ENCODE measurements at places on chromosomes 13 and 19.

- no peak for DNase-seq
Measured at GRCh38 chr19:18644196-18645034, 7.6 kb downstream of the KLHL26 start.

DNA sequence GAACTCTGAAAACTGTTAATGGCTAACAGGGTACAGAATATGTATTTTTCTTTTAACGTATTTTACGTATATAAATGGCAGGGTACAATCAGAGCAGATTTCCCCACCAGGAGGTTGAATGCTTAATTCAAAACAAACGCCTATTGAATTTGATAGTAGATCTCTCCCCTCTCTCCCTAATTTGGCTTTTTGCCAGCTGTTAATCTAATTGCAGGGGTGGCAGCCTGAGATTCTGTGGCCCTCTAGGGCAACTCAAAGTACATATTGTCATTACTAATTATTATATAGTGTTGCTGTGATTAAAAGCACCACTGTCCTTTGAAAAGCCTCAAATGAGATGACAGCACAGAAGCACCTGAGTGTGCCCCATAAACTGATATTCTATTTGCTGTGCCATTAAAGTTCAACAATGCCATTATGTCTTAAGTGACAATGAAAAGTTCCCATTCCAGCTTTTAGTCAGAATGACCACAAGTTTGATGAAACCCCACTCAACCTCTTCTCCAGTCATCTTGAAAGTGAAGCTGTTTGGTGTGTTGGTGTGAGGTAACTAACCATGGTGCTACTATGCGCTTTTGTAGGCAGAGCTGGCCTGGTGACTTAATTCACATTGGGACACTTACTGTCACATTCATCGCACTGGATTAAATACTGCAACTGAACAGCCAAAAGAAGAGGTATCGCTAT lies 351.4 kb downstream of the KCNRG start:
- DNase-seq: peak; percentile 92

DNA sequence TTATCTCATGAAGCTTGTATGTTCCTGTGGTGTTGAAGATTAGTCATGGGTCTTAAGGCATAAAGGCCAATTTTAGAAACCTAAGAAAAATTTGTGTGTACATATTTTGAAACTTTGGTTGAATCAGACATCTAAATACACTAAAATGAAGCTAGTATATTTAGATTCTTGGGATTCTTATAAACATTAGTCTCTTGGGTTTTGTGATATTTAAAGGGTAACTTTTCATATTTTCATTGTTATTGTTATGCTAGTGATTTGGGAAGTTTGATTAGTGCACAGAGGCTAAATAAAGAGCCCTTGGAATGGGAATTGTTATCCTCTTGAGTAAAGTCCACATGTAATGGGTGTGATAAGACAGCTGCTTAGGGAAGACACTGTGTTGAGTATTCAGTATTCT lies 24.5 kb downstream of the UBA2 start:
- DNase-seq: no peak

GRCh38 chr13:24181991-24182702 lies 21.6 kb downstream of the SPATA13 start:
- DNase-seq: peak; percentile 22

- peak; percentile 48 for DNase-seq
Measured at GRCh38 chr19:51417107-51417809, at the start of gene SIGLEC10. TSS of gene SIGLEC10 (minus strand) at chr19:51417642. CDS start at chr19:51417581, 61 bp downstream.

DNA sequence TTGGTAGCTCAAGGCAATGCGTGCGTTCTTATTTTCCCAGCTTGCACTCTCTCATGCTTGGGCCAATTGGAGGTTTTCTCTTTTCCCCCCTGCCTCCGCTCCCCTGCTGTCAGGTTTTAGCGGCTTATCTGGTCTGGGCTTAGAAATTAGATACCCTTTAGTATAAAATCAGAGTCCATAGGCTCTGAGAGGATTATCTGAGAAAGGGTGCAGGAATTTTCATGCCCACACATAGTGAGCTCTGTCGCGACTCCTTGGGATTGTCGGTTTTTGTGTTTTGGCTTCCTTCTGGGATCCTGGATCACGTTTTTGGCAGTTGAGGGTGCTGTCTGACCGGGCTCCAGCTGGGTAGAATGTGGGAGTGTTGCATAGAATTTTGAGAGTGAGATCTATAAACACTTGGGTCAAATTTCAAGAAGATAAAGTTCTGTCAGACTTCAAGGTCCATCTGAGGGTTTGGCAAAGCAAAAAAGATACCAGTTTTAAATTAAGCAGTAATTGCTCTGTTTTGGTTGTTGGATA lies 12.4 kb downstream of the CHAF1A start:
- DNase-seq: no peak

DNA sequence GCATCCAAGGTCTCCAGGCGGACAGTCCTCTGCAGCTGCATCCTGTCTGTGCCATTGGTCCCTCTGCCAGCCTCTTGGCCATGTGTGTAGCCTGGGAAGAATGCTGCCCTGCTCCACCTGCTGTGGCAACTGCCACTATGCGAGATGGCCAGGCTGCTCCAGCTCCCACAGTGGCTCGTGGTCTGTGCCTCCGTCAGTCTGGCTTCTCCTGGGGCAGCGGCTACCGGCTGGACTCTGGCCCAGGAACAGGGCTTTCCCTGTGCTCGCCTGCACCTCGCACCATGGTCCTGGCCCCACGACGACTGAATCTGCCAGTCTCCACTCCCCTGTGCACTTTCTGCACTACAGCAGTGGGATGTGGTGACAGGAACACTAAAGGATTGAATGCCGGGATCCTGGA lies 26.7 kb upstream of the FFAR2 start:
- no peak for DNase-seq

DNA sequence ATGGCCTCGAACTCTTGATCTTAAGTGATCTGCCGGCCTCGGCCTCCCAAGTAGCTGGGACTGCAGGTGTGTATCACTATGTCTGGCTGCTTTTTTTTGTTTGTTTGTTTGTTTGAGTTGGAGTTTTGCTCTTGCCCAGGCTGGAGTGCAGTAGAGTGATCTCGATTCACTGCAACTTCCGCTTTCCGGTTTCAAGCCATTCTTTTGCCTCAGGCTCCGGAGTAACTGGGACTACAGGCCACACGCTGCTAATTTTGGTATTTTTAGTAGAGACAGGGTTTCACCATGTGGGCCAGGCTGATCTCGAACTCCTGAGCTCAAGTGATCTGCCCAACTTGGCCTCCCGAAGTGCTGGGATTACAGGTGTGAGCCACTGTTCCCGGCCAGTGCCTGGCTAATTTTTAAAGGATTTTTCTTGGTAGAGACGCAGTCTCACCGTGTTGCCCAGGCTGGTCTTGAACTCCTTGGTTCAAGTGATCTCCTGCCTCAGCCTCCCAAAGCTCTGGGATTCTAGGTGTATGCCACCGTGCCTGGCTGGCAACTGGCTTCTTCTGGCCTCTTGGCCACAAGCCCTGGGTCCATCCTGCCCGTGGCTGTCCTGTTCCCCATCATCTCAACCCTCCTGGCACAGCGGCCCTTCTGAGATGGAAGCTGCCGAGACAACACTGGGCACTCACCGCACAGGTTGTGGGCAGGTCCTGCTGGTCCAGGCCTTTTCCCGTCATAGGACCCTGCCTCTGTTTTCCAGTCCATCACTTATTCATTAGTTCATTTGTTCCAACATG lies 11.5 kb downstream of the TECR start:
- DNase-seq: no peak

DNA sequence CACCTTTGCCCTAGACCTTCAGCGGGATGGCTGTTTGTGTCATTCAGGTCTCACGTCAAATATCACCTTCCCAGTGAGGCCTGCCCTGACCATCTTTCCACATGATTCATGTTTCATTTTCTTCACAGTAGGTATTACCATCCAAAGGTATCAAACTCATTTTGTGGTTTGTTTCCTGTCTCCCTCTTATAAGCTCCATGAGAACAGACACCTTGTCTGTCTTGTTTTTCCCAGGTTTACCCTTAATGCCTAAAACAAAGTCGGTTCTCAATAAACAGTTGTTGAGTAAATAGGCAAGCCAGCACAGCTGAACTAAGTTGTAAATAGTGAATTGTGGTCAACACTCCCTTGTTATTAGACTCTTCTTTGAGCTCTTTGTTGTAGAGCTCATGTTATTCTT lies 122.6 kb upstream of the GJB6 start:
- DNase-seq: no peak

DNA sequence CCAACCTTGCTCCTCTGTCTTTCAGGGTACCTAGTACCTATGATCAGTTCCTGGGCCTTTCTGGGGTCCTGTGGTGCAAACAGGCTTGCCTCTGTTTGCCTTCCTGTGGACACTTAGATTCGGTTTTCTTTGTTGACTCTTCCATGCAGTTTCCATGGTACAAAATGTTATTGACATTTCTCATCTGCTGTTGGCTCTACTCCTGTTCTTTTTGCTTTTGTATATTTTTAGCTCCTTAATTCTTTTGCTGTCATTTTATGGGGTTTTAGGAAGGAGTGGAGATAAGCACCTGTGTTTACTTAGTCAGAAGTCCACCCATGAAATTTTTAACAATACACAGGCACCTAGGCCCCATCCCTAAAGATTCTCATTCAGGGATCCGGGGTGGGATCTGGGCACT lies 20.5 kb upstream of the CNMD start:
- no peak for DNase-seq

- no peak for DNase-seq
Measured at GRCh38 chr13:110414283-110414682, 107.2 kb downstream of the COL4A2 start.

DNA sequence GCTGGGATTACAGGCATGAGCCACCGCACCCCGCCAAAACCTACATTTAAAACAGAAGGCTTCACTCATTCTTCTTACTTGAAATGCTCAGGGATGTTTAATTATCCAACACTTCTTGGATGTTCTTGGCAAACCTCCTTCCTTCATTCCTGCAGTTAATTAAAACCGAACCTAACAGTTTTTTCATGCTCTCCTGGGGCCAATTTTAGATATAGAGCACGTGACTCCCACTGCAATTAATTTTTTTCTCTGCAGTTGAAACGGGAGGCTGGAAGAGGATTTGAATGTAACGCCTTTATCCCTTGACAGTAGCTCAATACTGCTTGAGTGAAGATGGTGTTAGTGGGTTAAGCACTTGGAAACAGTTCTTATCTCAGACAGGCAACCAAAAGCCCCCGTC lies 4.6 kb upstream of the ACTL9 start:
- DNase-seq: no peak

GRCh38 chr13:85592211-85592610 lies 207.0 kb downstream of the SLITRK6 start:
- DNase-seq: no peak

DNA sequence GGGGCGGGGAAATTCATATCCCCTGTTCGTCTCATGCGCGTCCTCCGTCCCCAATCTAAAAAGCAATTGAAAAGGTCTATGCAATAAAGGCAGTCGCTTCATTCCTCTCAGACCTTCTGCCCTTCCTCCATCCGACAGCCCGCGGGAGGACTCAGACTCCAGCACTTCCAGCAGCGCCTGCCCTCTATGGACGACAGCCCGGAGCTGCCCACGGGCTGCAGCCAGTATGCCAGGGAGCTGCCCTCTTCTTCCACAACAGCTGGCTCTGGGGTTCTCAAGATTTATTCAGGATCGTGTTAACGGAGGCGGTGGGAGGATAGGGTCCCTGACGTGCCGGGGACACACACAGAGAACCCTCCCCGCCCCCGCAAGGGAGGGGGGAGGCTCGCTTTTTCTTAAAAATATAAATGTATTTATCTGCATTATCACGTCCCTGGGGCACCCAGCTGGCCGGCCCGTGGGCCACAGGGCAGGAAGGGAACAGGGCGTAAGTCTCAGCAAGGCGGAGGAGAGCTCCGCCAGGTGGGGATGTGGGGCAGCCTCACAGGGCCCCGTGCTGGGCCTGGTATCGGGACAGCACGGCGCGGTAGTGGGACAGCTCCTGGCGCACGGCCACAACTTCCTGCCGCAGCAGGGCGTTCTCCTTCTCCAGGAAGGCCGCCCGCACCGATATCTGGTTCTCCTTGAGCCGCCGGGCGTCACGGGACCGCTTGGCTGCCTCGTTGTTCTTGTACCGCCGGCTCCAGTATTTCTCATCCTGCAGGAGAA lies 6.7 kb downstream of the DBP start:
- no peak for DNase-seq

DNA sequence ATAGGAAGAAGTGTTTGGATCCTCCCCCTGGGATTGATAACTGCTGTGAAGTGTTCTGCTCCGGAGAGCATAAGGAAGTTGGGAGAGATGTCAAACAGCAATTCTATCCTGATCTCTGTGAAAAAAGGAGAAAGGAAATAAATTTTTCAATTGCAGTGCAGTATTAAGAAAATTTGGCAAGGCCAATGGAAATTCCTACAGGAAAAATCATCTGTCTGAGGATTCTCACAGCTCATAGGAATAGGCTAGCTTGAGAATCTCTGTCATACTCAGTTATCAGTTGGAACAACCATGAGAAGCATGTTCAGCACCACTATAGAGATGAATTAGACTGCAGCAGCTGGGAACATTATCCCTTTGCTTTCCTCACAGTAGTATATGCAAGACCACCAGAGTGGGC lies 1238.9 kb upstream of the MIR17HG start:
- DNase-seq: no peak

GRCh38 chr19:28960986-28961705 lies 251.8 kb downstream of the UQCRFS1 start:
- DNase-seq: no peak

DNA sequence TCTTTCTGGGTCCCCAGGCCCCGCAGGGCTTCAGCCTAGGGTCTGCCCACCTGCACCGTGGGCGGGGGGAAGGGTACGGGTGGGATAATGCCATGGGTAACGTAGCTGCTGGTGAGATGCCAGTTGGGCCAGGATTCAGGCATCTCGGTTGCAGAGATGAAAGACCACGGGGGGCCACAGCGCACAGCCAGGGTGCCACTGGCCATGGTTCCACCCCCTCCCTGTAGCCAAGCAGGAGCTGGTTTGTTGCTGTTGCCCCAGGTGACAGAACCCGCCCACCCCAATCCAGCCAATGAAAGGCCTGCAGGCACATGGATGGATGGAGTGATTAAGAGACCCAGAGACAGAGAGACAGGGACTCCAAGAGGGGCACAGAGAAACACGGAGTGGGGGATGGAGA lies 1.0 kb upstream of the CGB7 start:
- DNase-seq: peak; percentile 24

GRCh38 chr19:49832556-49832955 lies 14.5 kb downstream of the MED25 start:
- no peak for DNase-seq

- no peak for DNase-seq
Measured at GRCh38 chr13:46846726-46847125, 49.8 kb upstream of the ESD start.

GRCh38 chr19:48841047-48841446 lies 4.8 kb upstream of the HSD17B14 start:
- no peak for DNase-seq

DNA sequence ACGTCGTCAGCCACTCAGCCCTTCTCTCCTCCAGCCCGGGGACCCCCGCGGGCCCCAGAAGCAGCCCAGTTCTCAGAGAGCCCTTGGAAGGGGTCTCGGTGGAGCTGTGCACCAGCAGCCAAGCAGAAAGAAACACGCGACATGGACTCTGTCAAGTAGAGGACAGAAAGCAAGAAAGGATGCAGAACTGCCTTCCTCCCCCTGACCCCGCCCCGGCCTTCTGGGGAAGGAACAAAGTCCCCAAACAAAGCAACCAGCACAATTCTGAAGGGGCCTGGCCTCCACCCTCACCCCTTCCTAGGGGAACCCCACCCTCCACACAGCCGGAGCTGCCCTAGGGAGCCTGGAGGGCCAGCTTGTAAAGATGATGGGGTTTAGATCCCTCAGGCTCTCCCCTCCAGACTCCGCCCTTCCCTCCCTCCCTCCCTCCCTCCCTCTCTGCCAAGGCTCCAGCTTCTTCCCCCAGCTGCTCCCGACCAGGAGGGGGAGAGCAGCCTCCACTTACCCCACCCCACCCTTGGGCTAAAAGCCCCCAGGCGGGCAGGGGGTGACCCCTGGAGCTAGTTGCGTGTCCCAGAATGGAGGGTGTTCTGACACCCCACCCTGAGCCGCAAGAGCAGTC lies 7.8 kb downstream of the LYL1 start:
- no peak for DNase-seq

GRCh38 chr13:98199480-98199879 lies 22.4 kb upstream of the RNF113B start:
- no peak for DNase-seq

Data from activated CD4-positive, alpha-beta T cell treated with anti-CD3 and anti-CD28 coated beads, Interleukin-2, Interleukin-4, amounts not matched to agents 100 ng/mL and 50 ng/mL, durations not matched to agents 16 hours and 8 hours (primary cell).